ENCODE measurements at places on chromosomes 1 and 21.
A peak's percentile ranks its signal among the peaks of the same experiment; 100 is the strongest.

DNA sequence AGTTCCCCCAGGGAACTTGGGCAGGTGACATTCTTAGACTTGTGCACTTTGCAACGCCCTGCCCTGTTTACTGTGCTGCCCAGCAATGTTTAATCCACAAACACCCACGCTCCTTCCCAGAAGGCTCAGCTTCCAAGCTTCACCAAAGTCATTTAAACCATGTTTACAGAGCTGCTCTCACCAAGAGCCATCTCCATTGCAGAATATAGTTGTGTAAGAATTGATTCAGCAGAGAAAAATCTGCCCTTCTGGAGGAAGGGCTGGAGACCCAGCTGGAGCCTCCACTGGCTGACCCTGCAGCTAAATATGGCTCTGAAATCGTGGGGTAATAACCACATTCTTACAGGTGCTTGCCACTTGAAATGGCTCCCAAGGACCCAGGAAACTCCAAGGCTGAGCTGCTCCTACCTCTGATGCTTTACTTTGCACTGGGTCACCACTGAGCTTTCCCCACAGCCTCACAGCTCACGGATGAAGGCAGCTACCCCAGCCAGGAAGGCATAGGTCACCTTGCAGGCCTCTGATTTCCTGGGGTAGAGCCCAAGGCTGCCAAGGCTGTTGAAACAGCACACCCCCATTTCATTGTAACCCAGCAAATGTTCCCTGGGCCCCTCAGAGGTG is 8.7 kb downstream of the CAPN2 start:
- no peak for DNase-seq

- no peak for DNase-seq
Measured at GRCh38 chr21:40846103-40846502, 855 bp downstream of the DSCAM start.

GRCh38 chr1:173114346-173114745 is 63.6 kb upstream of the TNFSF18 start:
- no peak for DNase-seq

DNA sequence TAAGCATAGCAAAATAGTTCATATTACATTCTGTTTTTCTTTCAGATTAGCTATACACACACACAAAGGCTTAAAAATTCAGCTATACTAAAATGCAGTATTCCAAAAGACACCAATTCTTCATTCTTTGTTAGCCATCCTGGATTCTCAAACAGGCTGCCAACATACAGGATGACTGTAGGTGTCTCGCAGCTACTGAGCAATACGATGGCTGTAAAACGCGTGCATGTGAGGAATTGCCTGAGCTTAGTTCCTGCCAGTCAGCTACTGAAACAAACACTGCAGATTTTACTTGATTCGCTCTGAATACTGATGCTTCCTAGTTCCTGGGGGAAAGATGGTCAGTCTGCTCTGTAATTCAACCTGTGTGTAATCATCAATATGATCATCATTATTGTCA is 24.7 kb upstream of the HMGN1 start:
- DNase-seq, result no peak

- no peak for DNase-seq
Measured at GRCh38 chr1:50796272-50796671, 163.8 kb downstream of the FAF1 start.

GRCh38 chr1:230499496-230499895 is 73.4 kb upstream of the PGBD5 start:
- DNase-seq, result no peak

- no peak for DNase-seq
Measured at GRCh38 chr1:95013950-95014574, 58.7 kb downstream of the ALG14 start.

DNA sequence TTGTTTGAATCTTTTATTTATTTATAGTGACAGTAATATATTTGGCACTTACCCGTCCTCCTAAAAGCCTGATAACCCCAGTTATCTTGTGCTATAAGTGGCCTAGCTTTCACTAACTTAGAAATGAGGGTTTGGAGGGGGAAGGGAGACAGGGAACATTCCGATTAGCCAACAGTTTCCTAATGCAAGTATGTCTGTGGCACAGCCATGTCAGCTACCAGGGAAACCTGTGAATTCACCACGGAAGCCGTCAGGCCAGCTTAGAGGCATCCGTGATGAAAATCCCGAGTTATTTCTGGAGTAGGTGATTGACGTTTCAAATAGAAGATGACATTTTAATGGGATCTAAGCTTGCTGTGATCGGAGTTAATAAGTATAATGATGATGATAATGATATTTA is 39.4 kb upstream of the BCL10 start:
- no peak for DNase-seq

DNA sequence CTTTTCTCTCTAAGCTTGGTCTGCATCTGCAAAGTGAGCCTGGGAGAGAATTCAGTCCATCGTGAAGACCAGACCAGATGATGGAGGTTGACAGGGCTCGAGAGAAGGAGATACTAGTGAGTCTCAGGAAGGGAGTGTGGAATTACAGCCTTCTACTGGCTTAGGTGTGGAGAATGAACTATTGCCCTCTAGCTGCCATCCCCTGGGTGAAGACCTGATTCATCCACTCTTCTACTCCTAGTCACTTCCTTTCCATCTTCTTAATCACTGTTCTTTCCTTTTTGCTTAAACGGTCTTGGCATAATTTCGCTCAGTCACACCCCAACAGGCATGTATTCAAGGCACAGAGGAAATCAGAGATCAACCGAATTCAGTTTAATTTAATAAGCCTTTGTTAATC is 34.0 kb upstream of the HSD17B7 start:
- no peak for DNase-seq

DNA sequence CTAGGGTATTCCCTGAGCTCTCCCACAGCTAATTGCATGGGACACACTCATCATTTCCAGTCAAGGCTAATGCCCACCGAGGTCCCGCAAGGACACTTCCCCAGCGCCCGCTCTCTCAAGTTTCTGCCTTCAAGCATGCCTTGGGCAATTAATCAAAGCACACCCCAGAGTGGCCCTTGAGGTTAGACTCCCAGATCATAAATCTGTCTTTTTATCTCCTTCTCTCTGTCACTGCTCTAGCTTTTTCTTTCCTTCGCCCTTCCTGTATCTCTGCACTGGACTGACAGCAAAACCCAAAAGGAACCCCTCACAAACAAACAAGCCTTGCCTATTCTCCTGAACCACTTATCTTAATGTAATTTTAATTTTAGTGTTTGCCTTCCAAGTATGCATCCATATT is 7.9 kb upstream of the EXOSC10 start:
- DNase-seq, result no peak

DNA sequence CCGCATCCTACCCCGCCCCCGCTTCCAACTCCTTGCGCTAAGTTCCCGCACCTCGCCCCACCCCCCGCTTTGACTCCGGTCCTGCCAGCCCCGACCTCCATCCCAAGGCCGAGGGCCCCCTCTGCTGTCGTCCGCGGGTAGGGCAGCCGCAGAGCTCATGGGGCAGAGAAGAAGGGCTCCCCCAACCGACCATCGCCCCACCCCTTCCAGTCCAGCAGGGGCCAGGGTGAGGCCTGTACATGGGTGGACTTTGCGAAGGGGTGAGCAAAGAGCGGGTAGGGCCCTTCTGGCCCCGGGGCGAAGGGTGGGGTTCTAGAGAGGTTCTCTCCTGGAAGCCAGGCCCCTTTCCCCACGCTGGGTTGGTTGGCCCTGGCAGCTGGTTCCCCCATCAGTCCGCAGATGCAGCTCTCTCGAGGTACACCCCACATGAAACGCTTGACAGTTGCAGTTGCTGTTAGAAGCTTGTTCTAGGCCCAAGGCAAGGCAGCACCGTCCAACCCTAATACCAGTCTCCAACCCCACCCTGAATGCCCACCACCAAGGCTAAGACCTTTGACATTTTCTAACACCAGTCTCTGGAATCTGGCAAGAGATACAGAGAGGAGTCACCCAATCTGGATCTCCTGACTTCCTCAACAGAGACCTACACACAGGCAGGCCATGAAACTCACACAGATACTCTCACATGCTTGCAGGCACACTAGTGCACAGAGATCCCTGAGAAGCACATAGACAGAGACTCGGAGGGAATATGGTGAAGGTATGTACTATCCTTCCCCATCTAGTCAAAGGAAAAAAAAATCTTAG is 25.3 kb upstream of the ADGRB2 start:
- DNase-seq, result peak; percentile 94

DNA sequence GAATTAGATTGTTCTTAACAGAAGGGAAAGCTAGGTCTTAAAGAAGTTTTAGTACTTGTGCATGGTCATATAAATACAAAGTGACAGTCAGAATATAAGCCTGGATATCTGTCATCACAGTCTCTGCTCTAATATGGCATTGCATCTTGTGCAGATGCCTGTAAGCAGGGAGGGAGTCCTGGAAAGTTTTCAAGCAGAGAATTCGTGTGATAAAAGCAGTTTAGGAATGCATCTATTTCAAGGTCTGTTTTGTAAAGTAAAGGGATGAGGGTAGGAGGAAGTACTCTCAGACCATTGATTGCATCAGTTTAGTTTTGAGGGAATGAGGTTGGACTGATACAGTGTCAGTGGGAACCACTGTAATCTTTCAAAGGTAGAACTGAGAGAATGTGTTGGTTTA is 30.6 kb downstream of the IARS2 start:
- DNase-seq, result no peak

DNA sequence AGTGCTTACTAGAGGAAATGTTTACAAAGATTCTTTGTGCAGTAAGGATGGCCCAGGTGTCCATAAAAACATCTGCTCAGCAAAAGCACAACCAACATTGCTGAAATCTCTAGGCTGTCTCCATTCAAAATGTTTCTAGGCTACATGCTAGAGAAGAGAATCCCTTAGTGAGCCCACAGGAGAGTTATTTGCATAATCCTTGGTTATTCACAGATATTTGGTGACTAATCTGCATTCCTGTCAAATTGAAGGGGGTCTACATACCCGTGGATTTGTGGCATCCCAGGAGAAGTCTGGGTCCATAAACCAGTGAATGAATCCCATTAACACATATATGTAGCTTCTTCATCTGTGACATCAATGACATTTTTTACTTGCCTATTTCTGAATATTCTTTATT is 261.3 kb upstream of the ESRRG start:
- no peak for DNase-seq

GRCh38 chr1:222240536-222241181 is 307.2 kb downstream of the HHIPL2 start:
- DNase-seq, result no peak

- DNase-seq, result no peak
Measured at GRCh38 chr1:175564119-175564518, 179.3 kb downstream of the TNR start.

DNA sequence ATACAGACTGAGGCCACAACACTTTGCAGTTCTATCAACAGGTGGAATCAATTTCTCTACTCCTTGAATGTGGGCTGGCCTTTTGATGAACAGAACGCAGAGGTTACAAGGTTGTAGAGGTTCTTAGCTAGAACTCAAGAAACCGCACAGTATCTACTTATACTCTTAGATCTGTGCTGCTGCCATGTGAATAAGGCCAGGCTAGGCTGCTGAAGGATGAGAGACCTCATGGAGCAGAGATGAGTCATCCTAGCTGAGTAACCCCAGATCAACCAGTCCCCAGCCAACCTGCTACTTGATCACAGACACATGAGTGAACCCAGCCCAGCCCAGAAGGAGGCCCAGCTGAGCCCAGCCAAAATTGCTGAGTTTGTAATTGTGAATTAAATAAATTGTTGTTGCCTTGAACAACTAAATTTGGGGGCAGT is 35.3 kb upstream of the BCAR3 start:
- no peak for DNase-seq

Measured in activated naive CD4-positive, alpha-beta T cell (primary cell).